ENCODE measurements at places on chromosomes 1 and 21. TPM values are rescaled to one million over a fixed set of nuclear protein-coding genes. Genes with fewer than 3 reads are reported as not detected.

The PRRX1 gene
- total RNA-seq: not detected

The CFHR5 gene
- total RNA-seq: not detected

The KCNE2 gene
- not detected for total RNA-seq

The PRKAA2 gene
- 0.05 TPM for total RNA-seq

All from mammary epithelial cell (primary cell).